Effector CD4-positive, alpha-beta T cell (primary cell): ENCODE measurements at places on chromosomes 2 and 18.

GRCh38 chr2:240551811-240552210 is 6.0 kb downstream of the ANKMY1 start:
- DNase-seq, result no peak

DNA sequence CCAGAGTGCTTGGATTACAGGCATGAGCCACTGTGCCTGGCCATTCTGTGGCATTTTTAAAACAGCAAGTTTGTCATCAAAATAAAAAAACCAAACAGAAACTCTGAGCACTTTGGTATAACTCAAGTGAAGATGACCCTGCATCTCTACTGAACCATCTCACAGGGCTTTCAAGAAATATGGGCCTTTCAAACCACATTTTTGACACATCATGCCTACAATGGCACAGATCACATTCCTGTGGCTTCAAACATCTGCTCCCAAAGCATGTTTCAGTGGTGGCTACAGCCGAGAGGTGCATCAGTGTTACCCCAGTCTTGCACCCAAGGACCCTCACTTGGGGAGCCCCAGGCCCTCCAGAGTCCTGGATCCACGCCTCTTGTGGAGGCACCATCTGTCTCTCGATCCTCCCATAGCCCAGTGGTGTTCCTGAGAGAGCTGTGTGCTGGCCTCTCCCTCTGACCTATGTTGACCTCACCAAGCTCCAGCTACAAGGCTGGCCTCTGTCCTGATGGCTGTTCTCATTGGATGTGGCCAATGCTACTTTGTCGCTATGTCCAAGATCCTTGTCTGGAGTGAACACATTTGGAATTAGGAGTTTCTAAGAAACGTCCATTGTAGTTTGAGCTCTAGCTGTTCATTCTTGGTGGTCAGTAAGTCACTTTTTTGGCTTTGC is 55.2 kb upstream of the RALBP1 start:
- no peak for DNase-seq

GRCh38 chr2:10271509-10271908 is 31.2 kb upstream of the HPCAL1 start:
- no peak for DNase-seq

DNA sequence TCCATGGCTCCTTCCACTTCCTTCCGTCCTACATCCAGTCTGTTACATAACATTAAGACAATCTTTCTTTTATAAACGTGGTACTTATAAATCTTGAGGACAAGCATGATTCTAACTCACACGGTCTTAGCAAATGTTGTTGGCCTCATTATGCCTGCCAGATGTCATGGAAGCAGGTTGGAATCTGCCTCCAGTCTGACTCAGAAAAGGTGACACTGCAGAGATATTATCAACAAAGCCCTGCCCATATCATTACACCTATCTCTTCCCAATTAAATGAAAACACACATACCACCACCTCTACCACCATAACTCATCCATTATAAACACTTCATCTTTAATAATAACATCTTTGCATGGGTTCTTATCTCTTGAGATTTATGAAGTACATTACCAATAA is 334.7 kb upstream of the CHAC2 start:
- no peak for DNase-seq

- no peak for DNase-seq
These were observed 38.4 kb downstream of the EIF4E2 start for GRCh38 chr2:232588680-232589585.

- no peak for DNase-seq
These were observed 298.6 kb downstream of the SUCLG1 start for GRCh38 chr2:84160453-84160852.

GRCh38 chr2:153871231-153872221 is at the start of gene GALNT13:
Gene GALNT13, plus strand, starts transcription at chr2:153871922.
- DNase-seq, result no peak

DNA sequence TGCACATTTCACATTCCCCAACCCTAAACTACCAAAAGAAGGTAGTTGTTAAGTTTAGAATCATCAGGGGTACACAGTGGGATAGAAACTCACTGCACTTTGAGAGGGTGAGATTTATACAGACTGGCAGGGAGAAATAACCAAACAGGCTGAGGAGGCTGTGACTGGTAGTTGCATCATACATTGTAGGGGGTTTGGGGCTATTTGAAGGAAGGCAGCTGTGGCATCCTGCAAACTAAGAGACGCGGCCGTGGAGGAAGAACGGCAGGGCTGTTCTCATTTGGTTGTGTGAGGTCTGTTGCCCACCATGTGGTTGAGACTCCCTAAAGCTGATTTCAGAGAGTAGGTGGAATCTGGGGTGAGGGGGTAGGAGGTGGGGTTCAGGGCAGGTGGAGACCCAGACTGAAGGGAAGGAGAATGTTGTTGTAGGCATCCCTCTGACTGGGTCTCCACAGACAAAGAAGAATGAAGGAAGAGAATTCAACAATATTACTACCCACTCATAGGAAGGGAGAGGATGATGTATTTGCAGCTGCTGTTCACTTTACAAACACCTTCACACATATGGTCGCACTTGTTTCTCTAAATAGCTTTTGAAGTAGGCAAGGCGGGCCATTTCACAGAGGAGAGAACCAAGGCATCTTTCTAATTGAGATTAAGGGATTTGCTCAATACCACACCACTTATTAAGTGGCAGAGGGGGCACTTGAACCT is 170.9 kb upstream of the SIX2 start:
- no peak for DNase-seq

GRCh38 chr2:41151746-41152145 is 699.9 kb upstream of the SLC8A1 start:
- DNase-seq, result no peak

DNA sequence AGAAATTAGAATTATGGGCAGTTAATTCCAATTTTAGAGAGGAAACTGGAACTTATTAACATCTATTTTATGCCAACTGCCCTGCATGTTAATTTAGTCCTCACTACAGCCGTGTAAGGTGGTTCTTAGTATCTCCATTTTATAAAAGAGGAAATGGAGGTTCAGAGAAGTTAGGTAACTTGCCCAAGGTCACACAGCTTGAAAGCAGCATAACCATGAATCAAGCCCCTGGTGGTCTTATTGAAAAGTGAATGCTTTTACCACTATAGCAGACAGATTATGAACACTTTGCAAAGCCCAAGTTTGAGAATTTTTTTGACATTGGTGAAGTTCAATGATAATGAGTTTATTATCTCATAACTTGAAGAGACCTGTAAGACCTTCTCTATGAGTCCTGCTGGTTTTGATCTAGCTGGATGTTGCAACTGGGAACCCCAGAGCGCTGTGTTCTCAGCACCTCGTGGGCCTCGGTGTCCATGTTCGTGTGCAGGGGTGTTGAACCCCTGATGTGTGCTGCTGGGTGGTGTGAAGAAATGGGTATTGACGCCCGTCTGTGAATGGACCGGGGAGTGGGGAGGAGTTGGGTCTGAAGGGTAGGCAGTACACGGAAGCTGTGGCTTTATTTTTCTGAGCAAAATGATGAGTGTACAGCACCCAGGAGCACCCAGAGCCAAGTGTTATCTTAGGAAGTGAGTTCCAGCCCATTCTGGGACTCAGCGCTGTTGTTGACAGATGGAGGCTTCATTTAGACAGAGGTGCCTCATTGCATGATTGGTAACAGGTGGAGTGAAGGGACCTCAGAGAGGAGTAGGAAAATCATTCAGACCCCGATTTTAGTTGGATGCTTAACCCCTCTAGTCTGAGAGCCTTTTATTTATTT is 9.7 kb downstream of the GREB1 start:
- DNase-seq, result no peak

DNA sequence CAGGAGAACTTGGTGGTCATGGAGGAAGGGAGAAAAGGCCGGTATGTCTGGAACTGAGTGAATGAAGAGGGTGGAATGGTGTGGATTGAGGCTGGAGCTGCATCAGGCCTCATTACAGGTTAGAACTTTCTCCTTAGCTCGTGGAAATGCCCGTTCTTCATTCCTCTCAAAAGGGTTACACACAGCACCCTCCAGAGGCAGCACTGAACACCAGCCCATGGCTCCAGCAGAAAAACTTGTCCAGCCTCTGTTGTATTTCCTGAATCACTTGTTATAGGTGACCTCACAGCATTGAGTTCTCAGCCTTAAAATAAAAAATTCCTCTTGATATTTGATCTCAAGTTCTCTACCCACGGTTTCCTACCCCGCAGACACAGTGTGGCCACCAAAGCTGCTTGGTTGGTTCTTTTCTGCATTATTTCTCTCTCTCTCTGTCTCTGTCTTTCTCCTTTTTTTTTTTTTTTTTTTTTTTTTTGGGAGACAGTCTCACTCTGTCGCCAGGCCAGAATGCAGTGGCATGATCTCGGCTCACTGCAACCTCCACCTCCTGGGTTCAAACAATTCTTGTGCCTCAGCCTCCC is 89.6 kb downstream of the ITGB1BP1 start:
- DNase-seq, result no peak

DNA sequence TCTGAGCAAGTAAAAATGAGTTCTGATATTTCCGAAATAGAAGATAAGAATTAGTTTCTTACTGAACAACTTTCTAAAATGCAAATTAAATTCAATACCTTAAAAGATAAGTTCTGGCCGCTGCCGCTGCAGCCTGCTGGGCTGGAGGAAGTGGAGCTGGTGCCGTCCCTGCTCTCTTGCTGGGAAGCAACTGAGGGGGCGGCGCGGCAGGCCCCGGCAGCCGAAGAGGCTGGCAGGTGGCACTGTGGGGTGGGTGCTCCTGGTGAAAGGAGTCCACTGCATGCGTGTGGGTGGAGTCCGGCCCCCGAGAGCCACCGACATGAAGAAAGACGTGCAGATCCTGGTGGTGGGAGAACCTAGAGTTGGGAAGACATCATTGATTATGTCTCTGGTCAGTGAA is 89.5 kb upstream of the ZNF519 start:
- no peak for DNase-seq

DNA sequence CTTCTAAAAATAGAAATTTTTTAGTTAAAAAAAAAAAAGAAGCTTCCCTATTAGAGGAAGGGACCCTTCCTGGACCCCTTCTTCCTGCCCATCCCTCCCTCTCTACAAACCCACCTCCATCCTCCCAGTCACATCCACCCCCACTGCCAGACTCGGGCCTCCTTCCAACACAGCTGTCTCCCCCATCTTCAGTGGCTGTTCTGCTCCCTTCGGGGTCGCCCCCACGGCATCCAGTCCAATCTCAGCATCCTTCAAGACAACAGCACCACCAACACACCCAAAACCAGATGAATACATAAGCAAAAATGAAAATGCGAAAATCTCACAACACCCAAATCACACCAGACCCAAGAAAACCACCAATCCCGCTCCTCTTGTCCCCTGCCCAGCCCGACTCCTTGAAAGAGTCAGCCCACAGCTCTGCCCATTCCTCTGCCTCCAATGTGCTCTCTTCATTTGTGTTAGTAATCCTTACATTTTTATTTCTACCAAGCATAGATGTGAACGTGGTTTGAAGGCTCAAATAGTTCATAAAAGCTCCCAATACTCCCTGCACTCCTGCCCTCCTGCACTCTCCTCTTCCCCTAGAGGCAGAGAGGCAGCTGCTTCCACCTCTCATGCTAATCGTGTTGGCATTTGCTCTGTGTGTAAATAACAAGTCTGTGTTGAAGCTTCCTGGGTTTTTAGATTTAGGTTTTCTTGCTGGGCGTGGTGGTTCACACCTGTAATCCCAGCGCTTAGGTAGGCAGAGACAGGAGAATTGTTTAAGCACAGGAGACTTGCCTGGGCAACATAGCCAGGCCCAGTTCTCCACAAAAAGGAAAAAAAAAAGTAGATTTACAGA is 37.0 kb downstream of the MAL start:
- DNase-seq, result no peak

DNA sequence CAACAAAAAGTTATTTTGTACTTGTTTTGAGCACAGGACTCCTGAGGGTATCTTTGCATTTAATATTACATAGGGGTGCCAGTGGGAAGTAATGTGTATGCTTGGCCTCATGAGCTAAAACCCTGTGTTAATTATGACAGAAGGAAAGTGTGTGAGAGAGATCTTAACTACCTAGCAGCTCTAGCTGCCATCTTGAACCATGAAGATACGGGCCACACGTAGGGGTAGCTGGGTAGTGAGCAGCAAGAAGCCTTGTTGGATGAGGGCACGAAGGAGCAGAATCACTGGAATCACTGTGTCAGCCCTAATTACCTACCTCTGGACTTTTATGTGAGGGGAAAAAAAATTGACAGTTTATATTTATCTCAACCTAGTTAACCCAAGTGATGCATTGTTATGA is 15.4 kb upstream of the CASP10 start:
- no peak for DNase-seq

- DNase-seq, result no peak
These were observed 134.2 kb downstream of the DSC3 start for GRCh38 chr18:30908381-30908780.

- DNase-seq, result no peak
These were observed 49.5 kb downstream of the CCDC148 start for GRCh38 chr2:158407031-158407430.

- DNase-seq, result no peak
These were observed 45.6 kb upstream of the SLC1A4 start for GRCh38 chr2:64943387-64944150.

DNA sequence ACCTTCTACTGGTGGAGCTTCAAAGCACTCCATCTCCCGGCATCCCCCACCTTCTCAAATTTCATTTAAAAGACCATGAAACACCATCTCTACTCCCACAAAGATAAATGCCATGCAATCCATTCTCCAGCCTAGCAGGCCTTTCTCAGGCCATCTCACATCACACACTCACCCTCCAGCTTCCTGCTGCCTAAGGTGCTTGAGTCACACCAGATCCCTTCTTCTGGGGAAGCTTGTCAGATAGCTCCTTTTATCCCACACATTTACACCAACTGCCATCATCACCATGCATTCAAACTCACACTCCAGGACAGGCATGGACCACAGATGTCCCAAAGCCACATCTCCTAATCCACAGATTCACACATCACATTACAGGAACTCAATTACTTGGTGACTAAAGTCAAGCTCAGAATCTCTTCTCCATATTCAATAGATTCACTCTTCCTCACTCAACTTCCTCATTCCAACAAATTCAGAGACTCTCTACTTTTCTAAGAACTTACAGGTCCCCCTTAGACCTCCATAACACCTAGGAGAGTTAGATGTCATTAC is 292.5 kb downstream of the TNS1 start:
- no peak for DNase-seq

GRCh38 chr18:45252474-45252873 is 362.8 kb upstream of the SLC14A2 start:
- DNase-seq, result no peak

DNA sequence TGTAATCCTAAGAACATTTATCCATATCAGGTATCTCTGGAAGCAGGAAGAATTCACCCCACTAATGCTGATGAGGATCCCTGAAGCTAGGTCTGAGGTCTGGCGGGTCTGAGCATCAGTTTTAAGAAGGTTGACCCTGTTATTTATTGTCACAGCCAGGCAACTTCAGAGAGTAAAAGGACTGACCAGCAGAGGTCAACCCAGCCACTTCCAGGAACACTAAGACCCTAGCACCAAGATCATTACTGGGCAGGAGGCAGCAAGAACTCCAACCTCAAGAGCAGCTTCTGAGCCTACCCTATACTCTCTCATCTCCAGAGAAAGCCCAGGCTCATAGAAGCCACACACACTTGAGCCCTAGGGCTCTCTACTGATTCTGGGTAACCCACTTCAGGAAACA is 901.4 kb downstream of the DCDC2C start:
- DNase-seq, result no peak

DNA sequence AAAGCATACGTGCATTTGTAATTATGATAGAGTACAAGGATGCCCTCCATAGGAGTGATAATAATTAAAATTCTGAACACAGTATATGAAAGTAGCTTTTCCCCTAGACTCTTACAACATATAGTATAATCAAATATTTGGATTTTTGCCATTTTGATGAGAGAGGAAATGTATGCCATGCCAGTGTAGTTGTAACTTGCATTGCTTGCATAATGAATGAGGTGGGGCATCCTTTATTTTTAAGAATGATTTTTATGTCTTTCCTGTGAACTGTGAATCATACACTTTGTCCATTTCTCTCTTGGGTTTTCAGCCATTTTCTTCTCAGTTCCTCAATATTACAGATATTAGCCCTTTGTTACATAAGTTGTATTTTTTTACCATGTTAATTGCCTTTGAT is 197.5 kb downstream of the SCG2 start:
- no peak for DNase-seq
